Stimulated activated CD4-positive, alpha-beta T cell treated with anti-CD3 and anti-CD28 coated beads, Interleukin-15, amount 100 ng/mL, for 1 hour (primary cell): ENCODE measurements at places on chromosomes 6 and 20.

DNA sequence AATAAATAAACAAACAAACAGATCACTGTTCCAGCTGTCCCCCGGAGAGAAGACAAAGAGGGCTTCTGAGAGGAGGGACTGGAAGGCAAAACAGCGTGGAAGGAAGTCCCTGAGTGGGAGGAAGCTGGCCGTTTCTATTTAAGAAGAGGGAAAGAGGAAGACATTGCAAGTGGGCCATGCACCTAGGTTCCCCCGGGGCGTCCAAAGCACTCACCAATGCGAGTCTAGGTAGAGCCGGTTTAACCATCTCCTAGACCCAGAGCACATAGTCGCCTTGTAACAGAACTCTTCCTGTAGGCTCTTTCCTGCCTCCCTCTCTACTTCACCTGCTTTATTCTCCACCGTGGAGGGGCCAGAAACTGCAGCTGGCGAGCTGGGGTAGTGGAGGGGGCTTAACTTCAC is 158.4 kb downstream of the ZDHHC14 start:
- DNase-seq: no peak

GRCh38 chr6:107123501-107123900 is 8.2 kb upstream of the BEND3 start:
- DNase-seq: no peak

- no peak for DNase-seq
Observed at GRCh38 chr20:41571006-41571405, 47.2 kb downstream of the CHD6 start.

DNA sequence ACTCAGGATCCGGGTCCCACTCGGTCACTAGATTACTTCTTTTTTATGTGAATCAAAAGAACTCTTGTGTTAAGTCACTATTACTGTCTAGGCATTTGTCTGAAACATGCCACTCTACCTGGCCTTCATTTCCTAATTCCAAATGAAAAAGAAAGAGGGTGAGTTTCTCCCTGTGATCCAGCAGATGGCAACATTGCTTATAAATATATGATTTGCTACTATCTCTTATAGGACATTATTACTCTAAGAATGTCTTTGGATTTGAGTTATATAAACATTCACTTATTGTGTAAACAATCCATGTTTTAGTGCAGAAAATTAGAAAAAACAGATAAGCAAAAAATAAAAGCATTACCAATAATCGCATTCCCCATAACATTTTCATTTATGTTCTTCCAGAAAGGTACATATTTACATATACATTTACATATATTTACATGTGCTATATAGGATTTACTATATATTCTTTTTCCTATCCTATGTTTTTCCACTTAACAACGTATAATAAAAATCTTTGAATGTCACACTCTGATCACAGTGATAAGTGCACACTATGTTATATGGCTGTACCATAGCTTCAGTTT is 66.9 kb downstream of the FAXC start:
- no peak for DNase-seq

GRCh38 chr20:38620441-38620840 is 18.8 kb downstream of the ARHGAP40 start:
- DNase-seq: no peak

GRCh38 chr6:36135053-36135731 is 4.9 kb downstream of the MAPK13 start:
- DNase-seq: no peak

GRCh38 chr20:38255393-38255792 is 5.1 kb downstream of the KIAA1755 start:
- no peak for DNase-seq

- DNase-seq: no peak
Observed at GRCh38 chr6:129749749-129750120, 39.8 kb upstream of the ARHGAP18 start.

- no peak for DNase-seq
Observed at GRCh38 chr6:151885234-151885633, 77.8 kb downstream of the ESR1 start.

DNA sequence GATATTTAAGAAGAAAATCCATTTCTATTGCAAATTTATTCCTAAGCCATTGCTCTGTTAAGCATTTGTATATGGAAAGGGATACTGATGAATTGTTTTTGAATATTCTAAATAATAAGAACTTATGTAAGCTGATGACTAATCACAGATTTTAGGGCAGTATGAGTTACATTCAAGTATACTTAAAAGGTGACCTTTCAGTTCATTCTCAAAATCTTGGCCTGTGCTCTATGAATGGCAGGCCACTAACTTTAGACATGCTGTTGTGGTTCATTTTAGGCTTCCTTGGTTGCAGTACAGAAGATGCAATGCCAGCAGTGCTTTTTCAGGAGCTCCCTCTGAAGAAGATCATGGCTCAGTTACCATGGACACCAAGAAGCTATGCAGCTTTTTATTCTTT is 380.4 kb downstream of the CENPW start:
- no peak for DNase-seq

DNA sequence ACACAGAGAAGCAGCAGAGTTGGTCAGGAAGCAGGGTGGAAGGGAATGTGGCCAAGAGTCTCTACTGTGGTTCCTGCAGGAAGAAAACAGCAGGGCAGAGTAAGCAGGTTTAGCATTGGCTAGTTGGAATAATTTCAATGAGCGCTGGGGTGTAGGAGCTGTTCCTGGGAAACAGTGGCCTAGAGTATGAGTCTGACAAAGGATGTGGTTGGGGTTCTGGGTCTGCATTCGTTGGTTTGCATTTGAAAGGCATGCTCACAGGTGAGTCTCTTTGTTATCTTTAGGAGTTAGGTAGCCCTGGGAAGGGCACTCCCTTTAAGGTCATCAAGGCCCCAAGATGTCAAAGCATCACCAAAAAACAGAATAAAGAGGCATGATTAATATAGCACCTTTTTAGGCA is 911.6 kb upstream of the SLC35B3 start:
- no peak for DNase-seq

GRCh38 chr6:39665861-39666260 is 59.3 kb downstream of the KIF6 start:
- DNase-seq: no peak

DNA sequence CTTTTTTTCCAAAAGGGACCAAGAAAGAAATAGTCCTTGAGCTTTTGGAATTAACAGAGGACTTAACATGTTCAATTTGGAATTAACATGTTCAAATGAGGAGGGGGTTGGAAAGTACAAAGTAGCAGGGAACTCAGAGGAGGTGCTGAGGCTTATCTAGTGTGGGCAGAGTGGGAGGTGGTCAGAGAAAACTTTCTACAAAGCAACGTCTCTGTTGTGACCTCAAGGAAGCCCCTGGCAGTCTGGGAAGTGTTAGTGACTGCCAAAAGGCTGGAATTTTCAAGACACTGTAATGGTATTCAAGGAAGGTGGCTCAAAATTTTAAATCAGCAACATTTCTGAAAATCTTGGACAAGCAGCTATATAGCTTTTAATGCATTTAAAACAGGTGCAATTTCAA is 7.3 kb downstream of the ECI2 start:
- no peak for DNase-seq

GRCh38 chr20:36645353-36645752 is 643 bp downstream of the SLA2 start:
- no peak for DNase-seq

GRCh38 chr20:63364801-63365585 is 3.8 kb upstream of the CHRNA4 start:
- no peak for DNase-seq

DNA sequence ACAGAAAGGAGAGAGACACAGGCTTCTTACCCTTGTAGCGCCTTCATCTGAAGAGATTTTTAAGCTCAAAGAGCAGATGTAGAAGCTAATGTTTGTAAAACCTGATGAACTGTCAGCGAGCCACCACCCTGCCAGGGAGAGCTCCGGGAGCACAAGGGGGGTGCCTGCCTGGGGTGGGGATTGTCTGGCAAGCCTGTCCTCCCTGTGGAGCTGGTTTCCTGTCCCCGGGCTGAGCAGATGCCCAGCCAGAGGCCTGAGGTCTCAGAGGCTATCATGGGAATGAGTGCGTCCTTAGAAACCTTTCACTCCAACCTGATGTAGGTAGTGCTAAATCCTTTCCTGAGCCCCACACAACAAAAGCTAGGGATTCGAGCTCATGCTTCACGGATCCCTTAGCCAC is 41.9 kb upstream of the NR2E1 start:
- no peak for DNase-seq

DNA sequence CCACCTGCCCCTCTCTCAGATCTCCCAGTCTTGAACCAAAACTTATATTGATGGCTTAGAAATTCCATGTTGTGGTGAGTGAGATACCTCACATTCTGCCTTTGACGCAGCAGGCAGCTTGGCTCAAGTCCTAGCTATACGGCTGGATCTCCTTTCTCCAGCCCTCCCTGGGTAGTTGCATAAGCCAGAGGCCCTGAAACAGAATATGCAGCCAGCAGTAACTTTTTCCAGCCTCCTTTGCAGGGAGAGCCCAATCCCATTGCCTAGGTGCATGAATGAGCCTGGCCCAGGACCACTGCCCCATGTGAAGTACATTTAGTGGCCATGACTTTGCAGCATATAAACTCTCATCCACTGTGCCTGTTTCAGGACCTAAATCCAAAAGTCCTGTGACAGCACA is 202.2 kb upstream of the CDYL start:
- no peak for DNase-seq

DNA sequence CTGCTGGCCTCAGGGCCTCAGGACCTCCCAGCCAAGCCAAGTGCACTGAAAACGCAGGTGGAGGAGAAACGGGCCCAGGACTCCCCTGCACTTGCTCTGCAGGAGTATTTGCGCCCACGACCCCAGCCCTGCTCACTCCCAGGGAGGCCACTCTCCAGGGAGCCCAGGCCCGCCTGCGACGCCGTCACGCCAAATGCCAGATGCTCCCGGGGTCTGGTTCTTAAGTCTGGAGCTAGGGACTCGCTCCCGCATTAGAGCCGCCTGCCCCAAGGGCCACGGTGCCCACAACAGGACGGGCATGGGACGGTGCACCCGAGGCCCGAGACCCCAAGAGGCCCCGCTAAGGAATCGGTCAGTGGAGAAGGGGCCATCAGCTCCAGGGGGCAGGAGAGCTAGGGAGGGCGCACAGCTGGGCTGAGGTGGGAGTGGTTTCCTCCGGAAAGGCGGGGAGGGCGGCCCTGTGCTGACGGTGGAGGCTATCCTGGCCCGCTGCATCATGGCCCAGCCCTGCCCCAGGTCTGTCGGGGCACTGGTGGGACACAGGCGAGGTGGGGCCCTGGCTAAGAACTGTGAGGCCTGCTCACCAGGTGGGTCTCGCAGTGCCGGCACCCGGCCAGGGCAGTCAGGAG is 44.1 kb upstream of the CHRNA4 start:
- no peak for DNase-seq

DNA sequence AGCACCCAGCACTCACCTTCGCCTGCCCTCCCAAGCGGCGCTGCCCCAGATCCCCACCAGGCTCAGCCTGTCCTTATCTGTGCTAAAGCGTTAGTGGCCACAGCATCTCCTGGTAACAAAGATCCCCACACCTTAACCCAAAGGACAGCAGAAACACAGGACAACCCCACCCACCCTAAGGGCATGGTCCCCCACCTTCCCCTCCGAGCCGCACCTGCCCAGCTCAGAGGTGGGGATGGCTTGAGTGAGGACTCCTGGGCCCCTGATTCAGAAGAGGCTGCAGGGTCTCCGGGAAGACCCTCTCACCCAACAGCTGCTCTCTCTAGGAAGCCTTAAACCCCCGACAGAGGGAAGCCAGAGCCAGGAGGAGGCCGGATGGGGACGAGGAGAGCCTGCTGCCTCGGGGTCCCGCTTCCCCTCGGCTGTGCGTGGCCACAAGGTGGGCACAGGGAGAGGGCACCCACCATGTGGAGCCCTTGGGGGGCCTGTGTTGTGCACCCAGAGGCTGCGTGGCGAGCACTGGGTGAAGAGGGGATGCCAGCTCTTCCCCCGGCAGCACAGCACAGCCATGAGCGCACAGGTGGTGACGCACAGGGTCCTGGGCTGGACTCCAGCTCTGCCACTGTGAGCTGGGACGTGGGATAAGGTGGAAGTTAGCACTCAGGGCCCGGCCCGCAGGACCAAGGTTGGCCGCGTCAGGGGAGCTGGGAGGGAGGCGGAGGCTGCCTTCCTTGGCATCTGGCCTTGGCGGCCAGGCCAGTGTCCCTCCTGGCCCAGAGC is 31.9 kb upstream of the MRGBP start:
- DNase-seq: no peak

- DNase-seq: no peak
Observed at GRCh38 chr6:79797912-79798311, 149.4 kb downstream of the ELOVL4 start.

DNA sequence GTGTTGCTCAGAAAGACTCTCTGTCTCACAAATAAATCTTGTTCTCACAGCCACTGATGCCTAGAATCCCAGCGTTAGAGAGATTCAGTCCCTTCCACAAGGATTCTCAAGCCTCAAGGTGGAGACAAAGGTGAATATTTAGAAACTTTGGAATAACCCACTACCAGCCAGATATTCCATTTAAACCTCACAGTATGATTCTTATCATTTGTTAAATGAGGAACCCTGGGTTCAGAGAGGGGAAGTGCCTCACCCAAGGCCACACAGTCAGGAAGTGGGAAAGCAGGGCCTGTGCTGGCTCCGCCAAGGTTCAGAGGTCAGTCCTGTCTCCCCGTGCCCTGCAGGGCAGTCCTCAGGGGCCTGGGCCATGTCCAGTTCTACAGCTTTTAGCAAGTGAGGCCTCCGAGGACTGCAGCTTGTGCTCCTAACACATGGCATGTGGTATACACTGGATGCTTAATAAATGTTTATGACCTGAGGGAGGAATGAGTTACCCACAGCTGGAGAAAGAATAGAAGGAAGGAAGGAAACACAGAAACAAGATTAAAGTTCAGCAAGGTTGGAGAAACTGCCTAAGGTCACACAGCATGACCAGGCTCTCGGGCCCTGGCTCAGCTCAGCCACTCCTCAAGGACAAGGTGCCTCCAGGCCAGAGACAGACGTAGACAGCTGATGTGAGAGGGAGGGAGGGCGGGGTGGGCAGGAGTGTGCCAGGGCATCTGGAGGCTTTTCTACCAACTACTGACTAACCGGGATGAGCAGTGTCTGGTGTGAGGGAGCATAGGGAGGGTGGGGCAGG is 3.9 kb upstream of the TGM2 start:
- no peak for DNase-seq
